Astrocyte of the cerebellum (primary cell): ENCODE measurements at places on chromosomes 7 and 10.

- no peak for DNase-seq
These were observed 16.4 kb downstream of the ITGA8 start for GRCh38 chr10:15703151-15703880.

DNA sequence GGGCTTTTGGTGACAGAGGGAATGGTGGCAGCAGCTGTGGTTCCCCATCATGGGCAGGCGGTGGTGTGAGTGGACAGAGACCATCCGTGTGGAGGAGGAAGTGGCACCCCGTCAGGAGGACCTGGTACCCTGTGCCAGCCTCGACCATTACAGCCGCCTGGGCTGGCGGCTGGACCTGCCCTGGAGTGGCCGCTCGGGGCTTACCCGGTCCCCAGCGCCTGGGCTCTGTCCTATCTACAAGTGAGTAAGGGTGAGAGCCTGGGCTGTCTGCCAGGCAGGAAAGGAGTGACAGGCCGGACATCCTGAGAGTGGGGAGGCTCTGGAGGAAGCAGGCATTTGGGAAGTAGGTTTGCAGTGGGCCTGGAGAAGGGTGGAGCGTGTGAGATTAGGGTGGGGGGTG is 2.9 kb upstream of the ZNF467 start:
- DNase-seq = no peak

DNA sequence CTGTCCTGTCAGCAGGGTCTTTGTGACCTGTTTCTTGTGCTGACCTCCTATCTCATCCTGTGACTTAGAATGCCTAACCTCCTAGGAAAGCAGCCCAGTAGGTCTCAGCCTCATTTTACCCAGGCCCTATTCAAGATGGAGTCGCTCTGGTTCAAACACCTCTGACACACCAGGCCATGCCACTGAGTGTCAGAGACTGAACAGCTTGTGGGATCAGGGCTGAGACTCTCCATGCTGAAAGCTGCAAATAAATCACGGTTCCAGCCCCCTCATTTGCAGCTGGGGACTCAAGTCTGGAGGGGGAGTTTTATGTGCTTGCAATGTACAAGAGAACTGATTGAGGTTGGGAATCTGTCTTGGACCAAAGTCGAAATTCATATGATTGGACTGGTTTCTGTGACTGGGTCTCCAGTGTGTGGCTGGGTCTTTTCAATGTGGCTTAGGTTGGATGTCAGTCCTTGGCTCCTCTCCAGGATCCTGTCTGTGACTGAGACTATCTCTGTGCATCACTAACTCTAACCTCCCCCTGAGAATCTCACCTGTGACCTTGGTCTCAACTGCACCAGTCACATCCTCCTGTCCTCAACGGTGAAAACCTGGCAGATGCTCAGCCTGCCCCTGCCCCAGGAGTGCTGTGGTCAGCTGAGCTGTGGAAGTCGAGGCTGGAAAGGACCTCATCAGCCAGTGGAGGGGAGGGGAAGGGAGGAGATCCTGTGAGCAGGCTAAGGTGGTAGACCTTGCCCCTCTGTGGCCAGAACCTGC is 11.7 kb downstream of the PRF1 start:
- DNase-seq = no peak

DNA sequence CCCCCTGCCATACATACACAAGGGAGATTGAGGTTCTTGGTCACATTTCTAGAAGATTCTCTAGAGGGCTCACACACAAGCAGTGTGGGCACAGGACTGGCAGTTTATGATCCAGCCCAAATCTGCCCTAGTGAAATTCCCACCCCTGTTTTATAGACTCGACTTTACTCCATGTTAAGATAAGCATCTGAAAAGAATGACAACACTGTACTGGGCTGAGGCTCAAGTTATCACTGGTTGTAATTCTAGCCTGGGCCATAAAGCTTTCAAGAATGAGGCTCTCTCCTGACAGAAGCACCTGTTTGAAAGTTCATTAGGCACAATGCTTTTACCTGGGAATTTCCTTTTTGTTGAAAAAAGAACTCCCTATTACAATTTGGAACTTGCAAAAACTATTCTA is 195.6 kb upstream of the GLI3 start:
- no peak for DNase-seq

GRCh38 chr7:98774884-98775283 is 94.9 kb downstream of the TMEM130 start:
- DNase-seq = no peak

GRCh38 chr7:44280636-44280992 is 44.8 kb downstream of the CAMK2B start:
- no peak for DNase-seq

DNA sequence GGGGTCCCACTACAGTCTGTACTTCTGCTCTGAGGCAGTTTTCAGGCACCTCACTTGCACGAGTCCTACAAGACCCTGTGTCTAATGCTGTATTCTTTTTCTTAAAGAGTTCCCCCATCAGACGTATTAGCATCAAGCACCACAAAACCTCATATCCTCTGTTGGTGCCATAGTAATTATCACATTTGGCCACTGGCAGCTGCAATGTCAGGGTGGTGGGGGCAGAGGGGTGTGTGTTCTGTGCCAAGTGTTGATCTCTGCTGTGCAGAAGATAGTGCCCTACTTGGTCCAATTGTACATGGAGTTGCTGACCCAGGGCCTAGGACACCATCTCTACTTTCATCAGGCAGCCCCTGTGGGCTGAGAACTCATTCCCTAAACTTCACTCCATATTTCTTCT is 20.0 kb upstream of the JAZF1 start:
- no peak for DNase-seq

DNA sequence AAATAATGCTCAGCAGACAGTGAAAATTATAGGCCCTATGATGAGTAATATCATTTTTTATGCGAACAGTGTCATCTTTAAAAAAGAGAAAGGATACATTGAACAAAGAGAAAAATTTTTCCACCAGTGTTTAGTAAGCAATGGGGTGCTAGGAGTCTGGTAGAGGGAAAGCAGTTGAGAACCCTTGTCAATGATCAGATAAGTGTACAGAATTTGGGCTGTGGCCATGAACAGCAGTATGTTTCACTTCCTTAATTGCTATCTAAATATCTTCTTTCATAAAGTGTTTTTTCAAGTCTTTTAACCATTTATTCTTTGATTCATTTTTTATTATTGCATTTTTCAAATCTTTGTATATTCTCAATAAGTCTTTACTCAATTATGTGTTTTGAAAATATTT is 750.7 kb upstream of the KCND2 start:
- DNase-seq = no peak

DNA sequence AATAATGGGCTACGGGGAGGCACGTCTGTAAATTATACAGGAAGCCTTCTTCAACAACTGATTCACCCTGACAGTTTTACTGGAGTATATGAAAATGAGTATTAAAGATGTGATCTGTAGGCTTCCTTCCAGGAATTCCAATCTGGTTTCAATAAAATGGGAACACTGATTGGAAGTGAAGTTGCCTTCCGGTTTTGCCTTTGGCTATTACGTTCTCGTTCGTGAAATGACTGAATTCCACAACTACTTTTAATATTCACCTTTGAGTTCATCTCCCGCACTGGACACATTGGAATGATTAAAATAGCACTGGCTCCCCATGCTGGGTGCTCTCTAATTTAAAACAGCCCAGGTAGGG is 350.1 kb upstream of the MKI67 start:
- no peak for DNase-seq

GRCh38 chr10:78552261-78552811 is 516.4 kb upstream of the ZMIZ1 start:
- peak; percentile 94 for DNase-seq

GRCh38 chr7:37216156-37216852 is 232.4 kb downstream of the ELMO1 start:
- no peak for DNase-seq

DNA sequence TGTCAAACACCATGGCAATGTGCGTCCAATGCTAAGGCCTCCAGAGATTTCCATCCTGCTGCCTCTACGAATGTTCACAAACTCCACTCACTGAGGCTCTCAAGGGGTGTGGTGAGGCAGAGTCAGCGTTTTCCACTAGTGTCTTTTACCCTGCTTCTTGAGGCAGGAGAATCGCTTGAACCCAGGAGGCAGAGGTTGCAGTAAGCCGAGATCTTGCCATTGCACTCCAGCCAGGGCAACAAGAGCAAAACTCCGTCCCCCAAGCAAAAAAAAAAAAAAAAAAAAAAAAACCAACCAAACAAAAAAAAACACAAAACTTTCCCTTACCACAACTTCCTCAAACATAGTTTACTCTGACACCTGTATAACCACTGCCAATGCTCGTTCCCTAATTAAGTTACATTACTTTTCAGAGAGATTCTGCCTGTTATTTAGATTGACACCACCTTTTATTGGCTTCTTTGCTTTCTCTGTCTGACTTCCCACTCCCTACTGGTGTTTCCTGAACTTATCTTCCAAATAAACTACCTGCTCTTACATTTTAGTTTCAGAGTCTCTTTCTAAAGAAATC is 102.1 kb upstream of the ZNF746 start:
- no peak for DNase-seq

GRCh38 chr7:135748770-135749169 is at the start of gene FAM180A:
FAM180A (minus strand) TSS chr7:135748813; CDS start chr7:135748580, 233 bp downstream.
- DNase-seq = no peak

- DNase-seq = no peak
These were observed 85.4 kb downstream of the ICA1 start for GRCh38 chr7:8176370-8177081.

- no peak for DNase-seq
These were observed 336.6 kb downstream of the HPSE2 start for GRCh38 chr10:98899018-98899417.

- DNase-seq = peak; percentile 13
These were observed 51.2 kb downstream of the ANLN start for GRCh38 chr7:36440880-36441279.

- DNase-seq = no peak
These were observed 42.8 kb downstream of the AKR1C8 start for GRCh38 chr10:5142199-5142598.

- no peak for DNase-seq
These were observed 267.0 kb downstream of the PLXNA4 start for GRCh38 chr7:132309102-132309805.

DNA sequence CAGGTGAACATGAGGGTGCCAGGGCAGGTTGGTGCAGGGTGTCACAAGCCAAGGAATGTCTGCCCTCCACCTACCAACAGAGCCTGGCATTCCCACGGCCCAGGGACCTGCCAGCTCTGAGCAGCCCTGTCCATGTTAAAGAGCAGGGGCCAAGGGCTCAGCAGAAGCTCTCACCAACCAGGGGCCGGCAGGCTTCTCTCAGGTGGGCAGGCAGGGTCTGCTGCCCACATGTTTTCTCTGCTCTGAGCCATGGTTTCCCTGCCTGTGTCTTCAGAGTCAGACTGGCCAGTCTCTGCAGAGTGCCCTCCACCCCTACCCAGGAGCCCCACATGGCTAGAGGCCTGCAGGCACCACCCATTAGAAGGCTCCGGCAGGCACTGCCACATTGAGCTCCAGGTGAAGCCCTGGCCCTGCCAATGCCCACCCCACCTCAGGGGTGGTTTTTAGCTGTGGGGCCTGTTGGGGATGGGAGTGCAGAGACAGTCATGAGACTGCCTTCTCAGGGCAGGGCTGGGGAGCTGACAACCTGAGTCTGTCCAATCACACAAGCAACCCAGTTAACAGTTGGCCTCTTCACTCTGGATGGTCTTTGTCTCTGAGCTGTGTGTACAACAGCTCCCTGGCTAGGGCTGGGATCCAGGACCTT is 135.9 kb downstream of the ARHGAP22 start:
- no peak for DNase-seq

- no peak for DNase-seq
These were observed 388.2 kb upstream of the CELF2 start for GRCh38 chr10:10629512-10629911.

GRCh38 chr7:45267262-45267661 is 109.7 kb downstream of the RAMP3 start:
- no peak for DNase-seq

GRCh38 chr7:23115991-23116390 is 10.4 kb downstream of the KLHL7 start:
- DNase-seq = no peak

- DNase-seq = no peak
These were observed at the start of gene CREB5 for GRCh38 chr7:28411876-28412662. CREB5 (plus strand) TSS chr7:28412518; CDS start chr7:28412915, 397 bp downstream.

GRCh38 chr7:96055717-96056116 is 266.2 kb downstream of the SLC25A13 start:
- DNase-seq = no peak

- DNase-seq = no peak
These were observed 127.7 kb downstream of the SRI start for GRCh38 chr7:88091988-88092675.

GRCh38 chr10:12489806-12490205 is 140.5 kb downstream of the CAMK1D start:
- DNase-seq = no peak

- no peak for DNase-seq
These were observed 51.4 kb downstream of the CAMK2B start for GRCh38 chr7:44273681-44274622.

DNA sequence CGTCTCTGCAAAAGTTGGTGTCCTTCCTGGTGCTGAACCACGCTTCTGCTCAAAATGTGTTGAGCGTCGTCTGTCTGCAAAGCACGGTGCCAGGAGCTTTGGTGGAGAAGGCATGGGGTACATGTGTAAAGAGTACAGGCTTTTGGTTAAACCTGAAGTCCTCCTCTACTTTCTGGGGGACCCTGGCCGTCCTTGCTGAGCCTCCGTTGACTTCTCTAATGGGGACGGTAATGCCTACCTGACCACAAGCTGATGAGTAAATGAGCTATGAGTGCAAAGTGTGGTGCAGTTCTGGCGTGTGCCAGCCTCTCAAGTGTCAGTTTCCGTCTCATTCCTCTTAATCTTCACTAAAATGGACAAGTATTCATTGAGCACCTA is 527 bp upstream of the HERPUD2 start:
- DNase-seq = no peak

- DNase-seq = no peak
These were observed 34.0 kb upstream of the DLD start for GRCh38 chr7:107856806-107857540.

DNA sequence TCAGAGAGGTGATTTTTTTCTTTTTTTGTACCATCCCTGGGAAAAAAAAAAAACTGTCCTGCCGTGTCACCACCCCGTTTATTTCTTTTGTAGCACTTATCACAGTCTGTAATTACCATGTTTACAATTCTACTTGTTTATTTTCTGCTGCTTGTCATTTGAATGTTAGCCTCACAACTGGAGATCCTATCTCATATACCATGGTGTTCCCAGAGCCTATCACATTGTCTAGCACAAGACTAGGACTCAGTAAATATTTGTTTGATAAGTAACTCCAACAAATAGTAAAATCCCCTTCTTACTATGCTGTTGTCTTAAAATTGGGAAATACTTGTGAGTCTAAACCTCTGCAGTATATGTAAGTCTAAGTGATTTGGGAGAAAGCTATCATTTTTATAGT is 36.0 kb downstream of the MKLN1 start:
- DNase-seq = no peak

DNA sequence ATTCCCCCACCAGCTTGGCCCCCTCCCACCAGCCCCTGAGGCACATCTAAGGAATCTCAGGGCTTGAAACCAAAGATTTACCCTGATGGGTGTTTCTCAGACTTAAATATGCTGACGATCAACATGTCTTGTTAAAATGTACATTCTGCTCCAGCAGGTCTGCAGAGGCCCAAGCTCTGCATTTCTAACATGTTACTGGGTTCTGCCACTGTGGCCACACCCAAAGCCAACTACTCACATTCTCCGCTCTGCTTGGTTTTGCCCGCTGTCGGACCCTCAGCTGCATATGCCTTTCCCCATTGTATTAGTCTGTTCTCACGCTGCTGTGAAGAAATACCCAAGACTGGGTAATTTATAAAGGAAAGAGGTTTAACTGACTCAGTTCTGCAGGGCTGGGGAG is 8.9 kb downstream of the PIP4K2A start:
- DNase-seq = no peak
